ENCODE measurements at places on chromosomes 1 and 21.
A peak's percentile ranks its signal among the peaks of the same experiment; 100 is the strongest.

GRCh38 chr1:17849216-17849615 is 94.1 kb downstream of the ACTL8 start:
- no peak for DNase-seq
- H3K36me3 ChIP-seq = no peaks in the 10 kb centered on the region
- no peaks in the 10 kb centered on the region for H3K4me1 ChIP-seq
- no peaks in the 10 kb centered on the region for H3K27me3 ChIP-seq

DNA sequence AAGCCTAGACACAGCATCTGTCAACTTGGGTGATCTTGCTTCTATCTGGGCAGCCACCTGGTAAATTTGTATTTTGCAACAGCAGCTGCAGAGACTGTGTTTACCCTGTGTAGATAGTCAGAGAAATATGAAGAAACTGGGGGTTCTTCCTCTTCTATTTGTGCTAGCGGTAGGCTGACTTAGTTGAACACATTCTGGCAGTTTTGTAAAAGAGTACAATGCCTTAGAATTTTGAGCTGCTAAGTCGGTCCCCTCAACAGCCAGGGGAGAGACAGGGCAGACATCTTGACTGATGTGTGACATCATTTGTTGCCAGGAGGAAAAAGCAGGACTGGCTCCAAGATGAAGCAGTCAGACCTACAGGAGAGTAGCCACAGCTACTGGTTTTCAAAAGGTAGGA is 53.7 kb downstream of the KCNJ6 start:
- DNase-seq = peak; percentile 57
- no peak overlapping the region for H3K4me3 ChIP-seq
- H3K27ac ChIP-seq = no peak overlapping the region
- no peaks in the 10 kb centered on the region for H3K36me3 ChIP-seq

DNA sequence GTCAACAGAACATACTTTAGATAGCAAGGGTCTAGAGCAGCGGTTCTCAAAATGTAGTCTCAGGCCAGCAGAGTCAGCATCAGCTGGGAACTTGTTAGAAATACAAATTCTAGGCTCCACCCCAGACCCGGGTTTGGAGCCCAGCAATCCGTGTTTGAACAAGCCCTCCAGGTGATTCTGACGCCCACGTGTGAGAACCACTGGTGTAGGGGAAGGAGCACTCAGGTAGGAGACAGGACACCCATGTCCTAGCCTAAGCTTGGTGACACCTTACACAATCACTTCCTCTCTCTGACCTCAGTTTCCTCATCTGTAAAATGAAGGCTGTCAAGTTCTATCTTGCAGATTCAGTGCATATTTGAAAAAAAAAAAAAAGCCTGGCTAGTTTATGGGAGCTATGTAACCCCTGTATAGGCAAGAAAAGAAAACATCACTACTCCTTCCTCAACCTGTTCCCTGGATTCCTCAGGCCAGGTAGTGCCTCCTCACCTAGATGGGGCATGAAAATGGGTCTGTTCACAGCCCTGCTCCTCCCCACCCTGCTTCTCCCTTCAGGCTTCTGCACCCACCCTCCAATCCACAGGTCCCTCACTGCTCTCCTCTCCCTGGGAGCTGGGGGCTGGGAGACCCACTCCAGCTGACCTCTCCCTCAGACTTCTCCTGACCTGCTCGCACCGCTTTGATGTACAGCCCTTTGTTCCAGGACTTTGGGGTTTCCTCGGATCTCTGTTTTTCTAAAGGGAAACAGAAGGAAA is 7.1 kb upstream of the PHLDA3 start:
- no peaks in the 10 kb centered on the region for H3K36me3 ChIP-seq
- H3K4me3 ChIP-seq = no peak overlapping the region
- H3K27me3 ChIP-seq = peaks cover 37% of the 10 kb centered on the region
- H3K27ac ChIP-seq = no peak overlapping the region

- DNase-seq = peak; percentile 89
- H3K27ac ChIP-seq = no peak overlapping the region
- H3K4me1 ChIP-seq = peaks cover 4% of the 10 kb centered on the region
Observed at GRCh38 chr1:209899948-209900347, 38.1 kb upstream of the SYT14 start.

- H3K27me3 ChIP-seq = no peaks in the 10 kb centered on the region
- H3K36me3 ChIP-seq = no peaks in the 10 kb centered on the region
- no peak for DNase-seq
- H3K4me1 ChIP-seq = no peaks in the 10 kb centered on the region
Observed at GRCh38 chr1:14228677-14229076, 369.8 kb upstream of the KAZN start.

DNA sequence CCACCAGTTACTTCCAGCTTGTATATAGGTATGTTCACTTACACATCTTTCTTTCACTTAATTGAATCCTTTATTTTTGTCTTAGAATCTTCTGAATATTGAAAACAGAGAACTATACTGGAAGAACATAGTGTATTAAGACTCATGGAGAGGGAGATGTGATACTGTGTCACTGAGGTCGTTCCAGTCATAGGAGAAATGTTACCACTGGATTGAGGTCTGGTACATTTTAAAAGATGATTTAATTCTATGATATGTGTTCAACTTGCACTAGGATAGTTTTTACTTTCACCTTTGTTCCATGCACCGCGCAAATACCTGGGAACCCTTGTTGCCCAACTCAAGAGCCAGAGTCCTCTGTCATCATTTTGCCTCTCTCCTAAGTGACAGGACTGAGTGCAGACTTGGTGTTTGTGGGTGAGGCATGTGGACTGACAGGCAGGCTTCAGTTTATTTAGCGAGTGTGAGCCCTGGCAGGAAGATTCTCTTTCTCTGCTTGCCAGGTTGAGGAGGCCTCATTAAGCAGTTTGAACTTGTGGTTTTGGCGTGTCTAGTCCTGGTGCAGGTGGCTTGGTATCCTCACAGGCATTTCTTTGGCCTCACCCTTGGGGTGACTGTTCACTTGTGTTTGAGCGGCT is 63.7 kb downstream of the DYRK1A start:
- no peaks in the 10 kb centered on the region for H3K27me3 ChIP-seq
- H3K36me3 ChIP-seq = peaks cover 47% of the 10 kb centered on the region
- no peak overlapping the region for H3K27ac ChIP-seq

- DNase-seq = peak; percentile 53
- H3K27ac ChIP-seq = no peak overlapping the region
- H3K4me1 ChIP-seq = no peaks in the 10 kb centered on the region
- no peak overlapping the region for H3K4me3 ChIP-seq
- H3K27me3 ChIP-seq = peaks cover 5% of the 10 kb centered on the region
Observed at GRCh38 chr1:61642475-61643232, 82.3 kb downstream of the TM2D1 start.
